ENCODE measurements at places on chromosomes 7 and 10. TPM values are rescaled to one million over a fixed set of nuclear protein-coding genes. Genes with fewer than 3 reads are reported as not detected.

DNA sequence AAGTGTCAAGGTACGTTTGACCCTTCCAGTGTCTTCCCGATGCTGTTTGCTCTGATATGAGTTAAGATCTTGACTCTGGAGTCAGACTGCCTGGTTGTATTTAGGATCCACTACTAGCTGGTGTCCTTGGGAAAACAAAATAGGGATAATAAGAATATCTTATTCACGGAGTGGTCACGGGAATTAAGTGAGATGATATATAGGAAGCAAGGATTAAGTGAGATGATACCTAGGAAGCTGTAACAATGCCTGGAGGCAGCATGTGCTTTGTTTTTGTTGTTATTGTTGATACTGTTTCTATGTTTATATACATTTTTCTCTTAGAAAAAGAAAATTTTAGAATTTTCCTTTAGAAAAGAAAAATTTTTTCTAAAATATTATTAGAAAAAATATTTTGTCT is 87.0 kb downstream of the LYZL1 start:
- no peak for DNase-seq

Gene CRPPA
- 9.9 TPM for total RNA-seq

DNA sequence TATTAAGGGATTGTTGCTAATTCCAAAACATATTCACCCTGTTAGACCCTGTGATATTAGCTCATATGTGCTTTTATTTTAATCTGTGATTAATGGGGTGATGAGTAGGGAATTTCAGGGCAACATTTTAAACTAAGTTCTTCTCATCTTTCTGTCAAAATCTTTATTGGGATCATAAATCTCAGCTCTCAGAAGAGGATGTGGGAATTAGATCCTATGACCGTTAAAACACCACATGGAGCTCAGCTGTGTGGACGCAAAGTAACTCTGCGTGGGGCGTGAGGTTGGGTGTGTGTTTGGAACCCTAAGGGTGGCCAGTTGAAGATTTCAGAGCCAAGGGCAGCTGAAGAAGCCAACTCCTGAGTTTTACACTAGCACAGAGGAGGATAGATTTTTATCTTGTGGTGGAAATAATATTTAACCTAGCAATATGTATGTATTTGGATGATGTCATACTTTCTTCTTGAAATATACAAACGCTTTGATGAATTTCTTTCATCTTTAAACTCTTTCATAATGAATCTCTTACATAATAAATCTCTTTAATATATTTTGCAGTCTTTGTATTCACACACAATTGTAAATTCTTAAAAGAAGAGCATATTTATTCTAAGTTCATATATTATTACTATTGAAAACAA is 64.4 kb downstream of the EPDR1 start:
- DNase-seq, result no peak

- DNase-seq, result no peak
These were observed 220.1 kb downstream of the TEX36 start for GRCh38 chr10:125462845-125463244.

DNA sequence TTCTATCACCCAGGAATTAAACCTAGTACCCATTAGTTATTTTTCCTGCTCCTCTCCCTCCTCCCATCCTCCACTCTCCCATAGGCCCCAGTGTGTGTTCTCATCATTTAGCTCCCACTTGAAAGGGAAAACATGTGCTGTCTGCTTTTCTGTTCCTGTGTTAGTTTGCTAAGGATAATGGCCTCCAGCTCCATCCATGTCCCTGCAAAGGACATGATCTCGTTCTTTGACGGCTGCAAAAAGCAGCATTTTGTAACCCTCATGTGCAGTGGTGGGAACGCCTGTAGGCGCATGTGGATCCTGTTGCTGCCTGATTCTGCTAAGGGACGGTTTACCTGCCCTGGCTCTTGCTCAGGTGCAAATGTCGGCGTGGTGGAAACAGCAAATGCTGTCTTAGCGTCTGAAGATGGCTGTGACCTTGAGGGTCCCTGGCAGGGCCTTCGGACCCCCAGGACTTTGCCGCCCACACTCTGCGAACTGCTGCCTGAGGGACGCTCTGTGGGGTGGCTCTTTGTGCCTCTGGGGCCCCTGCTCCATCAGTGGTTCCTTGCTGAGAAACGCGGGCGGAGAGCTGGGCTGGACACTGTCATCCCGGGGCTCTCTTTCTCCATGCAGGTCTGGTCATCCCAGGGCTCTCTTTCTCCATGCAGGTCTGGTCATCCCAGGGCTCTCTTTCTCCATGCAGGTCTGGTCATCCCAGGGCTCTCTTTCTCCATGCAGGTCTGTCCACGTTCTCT is 5.6 kb upstream of the MTG1 start:
- DNase-seq, result no peak

Gene MGMT
- 7.3 TPM for total RNA-seq

- DNase-seq, result no peak
These were observed 50.1 kb upstream of the DRGX start for GRCh38 chr10:49446031-49446430.

- no peak for DNase-seq
These were observed 10.8 kb downstream of the COL1A2 start for GRCh38 chr7:94405506-94405905.

GRCh38 chr10:118254654-118255053 is 87.5 kb downstream of the FAM204A start:
- no peak for DNase-seq

- DNase-seq, result no peak
These were observed 171.0 kb downstream of the PTPN20 start for GRCh38 chr10:47082055-47082784.

- DNase-seq, result no peak
These were observed 32.7 kb downstream of the LDB3 start for GRCh38 chr10:86700851-86701617.

- DNase-seq, result no peak
These were observed 245.0 kb upstream of the NPY start for GRCh38 chr7:24038993-24039392.

GRCh38 chr10:20485554-20485953 is 411.6 kb downstream of the NEBL start:
- no peak for DNase-seq

GRCh38 chr10:126568809-126569385 is 101.6 kb downstream of the C10orf90 start:
- no peak for DNase-seq

GRCh38 chr7:137080516-137081203 is 212.2 kb downstream of the CHRM2 start:
- no peak for DNase-seq

GRCh38 chr10:72418679-72419078 is 64.0 kb upstream of the DNAJB12 start:
- DNase-seq, result no peak

Gene PLEKHS1
- 13.8 TPM for total RNA-seq

DNA sequence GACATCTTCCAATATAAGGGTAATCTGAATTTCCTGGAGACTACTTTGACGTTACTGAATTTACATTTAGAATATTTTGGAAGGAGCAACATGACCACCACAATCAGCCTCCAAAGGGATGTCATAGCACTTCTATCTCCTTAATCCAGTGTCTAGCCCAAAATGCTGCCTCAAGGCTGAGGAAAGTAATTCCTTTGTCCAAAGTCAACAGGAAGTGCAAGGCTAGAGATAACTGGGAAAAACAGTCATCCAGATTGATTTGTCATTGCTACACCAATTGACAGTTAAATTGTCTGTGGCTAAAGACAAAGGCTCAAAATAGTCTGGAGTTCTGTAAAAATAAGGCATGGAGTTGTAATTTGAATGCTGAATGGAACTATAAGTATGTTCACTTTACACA is 3.9 kb upstream of the TFPI2 start:
- DNase-seq, result no peak

GRCh38 chr7:102424129-102424551 is 9.2 kb upstream of the ORAI2 start:
- no peak for DNase-seq

Gene PPP1R17
- not detected for total RNA-seq

Gene SPDYE5
- not detected for total RNA-seq

GRCh38 chr10:66639371-66639770 is 286.5 kb upstream of the LRRTM3 start:
- DNase-seq, result no peak

GRCh38 chr7:137867289-137867688 is 20.5 kb upstream of the DGKI start:
- DNase-seq, result no peak

DNA sequence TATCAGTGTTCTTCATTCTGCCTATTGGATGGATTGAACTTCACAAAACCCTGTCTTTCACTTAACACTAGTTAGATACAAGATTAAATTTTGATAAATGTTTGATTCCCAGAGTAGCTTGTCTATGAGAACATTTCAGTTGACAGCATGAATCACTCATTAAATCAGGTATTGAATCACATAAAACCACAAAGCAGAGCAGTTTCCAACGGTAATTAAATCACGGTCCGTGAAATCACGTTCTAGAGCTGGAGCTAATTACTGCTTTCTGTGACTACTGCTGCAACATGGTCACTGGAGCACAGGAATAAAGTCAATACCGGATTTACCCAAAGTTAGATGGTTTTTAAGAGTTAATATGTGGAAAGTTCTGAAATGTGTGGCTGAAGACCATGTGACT is 257.8 kb upstream of the PCDH15 start:
- DNase-seq, result no peak

- no peak for DNase-seq
These were observed 7.1 kb downstream of the AHR start for GRCh38 chr7:17305387-17306171.

Gene MYOZ1
- not detected for total RNA-seq

Gene MKX
- total RNA-seq, result 2.3 TPM

- DNase-seq, result no peak
These were observed 19.0 kb downstream of the STEAP1 start for GRCh38 chr7:90173127-90173844.

DNA sequence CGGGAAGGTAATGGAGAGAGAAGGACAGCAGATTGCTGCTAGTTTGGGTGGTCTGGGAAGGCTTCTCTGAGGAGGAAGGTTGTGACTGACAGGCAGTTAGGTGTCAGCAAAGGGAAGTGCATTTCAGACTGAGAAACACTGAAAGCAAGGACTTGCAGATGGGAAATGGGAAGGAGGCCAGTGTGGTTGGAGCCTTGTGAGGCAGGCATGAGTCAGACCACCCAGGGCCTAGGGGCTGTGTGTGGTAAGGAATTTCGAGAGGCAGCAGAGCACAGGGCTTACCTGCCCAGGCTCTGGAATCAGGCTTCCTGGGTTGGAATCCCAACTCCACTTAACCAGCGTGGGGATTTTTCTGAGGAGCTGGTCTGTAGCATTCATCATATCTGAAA is 53.5 kb downstream of the NRF1 start:
- peak; percentile 76 for DNase-seq

GRCh38 chr7:14424675-14425074 is 435.2 kb upstream of the ETV1 start:
- peak; percentile 9 for DNase-seq

Gene CRHR2
- total RNA-seq, result not detected

DNA sequence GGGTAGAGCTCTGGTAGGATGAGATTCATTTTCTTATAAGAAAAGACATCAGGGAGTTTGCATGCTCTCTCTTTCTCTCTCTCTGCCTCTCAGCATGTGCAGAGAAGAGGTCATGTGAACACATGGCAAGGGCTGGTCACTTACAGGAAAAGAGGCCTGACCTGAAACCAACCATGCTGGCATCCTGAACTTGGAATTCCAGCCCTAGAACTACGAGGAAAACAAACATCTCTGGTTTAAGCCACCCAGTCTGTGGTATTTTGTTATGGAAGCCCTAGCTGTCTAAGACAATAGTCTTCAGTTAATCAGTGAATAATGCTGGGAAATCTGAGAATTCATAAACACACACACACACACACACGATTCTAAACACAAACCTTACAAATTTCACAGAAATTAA is 1104.2 kb upstream of the LRRN3 start:
- no peak for DNase-seq

GRCh38 chr10:119871881-119872609 is 598 bp downstream of the MCMBP start:
- DNase-seq, result peak; percentile 57

Gene AHR
- 280 TPM for total RNA-seq

DNA sequence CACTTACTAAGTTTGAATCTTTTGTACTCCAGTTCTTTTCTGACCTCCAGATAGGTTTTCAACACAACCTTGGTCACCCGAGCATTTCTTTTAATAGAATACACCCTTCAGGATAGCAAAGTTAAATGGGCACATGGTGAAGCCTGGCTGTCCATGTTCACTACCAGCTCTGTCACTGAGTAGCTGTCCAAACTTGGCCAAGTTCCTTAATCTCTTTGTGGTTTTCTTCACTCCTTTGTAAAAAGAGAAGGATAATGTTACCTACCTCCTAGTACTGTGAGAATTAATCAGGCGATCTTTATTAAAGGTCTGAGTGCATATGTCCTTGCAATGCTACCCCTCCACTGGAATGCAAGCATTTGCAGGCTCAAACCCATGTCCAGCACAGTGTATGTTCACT is 128.1 kb upstream of the PTPRZ1 start:
- no peak for DNase-seq

- DNase-seq, result peak; percentile 29
These were observed 190.1 kb upstream of the SLC26A5 start for GRCh38 chr7:103636153-103636552.

DNA sequence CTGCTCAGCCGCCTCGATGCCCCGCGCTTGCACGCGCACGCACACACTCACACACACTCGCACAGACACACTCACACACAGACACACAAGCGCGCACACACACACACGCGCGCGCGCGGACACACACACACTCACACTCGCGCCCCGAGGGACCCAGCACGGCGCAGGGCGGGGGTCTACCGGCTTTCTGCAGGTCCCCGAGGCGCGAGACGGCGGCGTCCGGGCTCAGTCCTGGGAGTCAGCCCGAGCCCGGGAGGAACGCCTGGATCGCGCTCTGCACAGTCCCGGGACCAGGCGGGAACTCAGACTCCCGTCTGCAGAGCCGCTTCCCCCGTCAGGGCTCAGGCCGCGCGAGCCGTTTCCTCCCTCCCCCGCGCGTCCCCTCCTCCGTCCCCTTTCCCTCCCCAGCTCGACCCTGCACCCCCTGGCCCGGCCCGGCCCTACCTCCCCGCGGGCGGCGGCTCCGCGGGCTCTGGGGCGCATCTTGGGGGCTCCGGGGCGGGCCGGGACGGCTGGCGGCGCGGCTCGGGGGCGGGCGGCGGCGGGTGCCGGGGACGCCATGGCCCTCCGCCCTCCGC is 464 bp downstream of the DENND2A start:
- no peak for DNase-seq

Gene LRRC4
- total RNA-seq, result not detected

- peak; percentile 10 for DNase-seq
These were observed 272.4 kb upstream of the LRGUK start for GRCh38 chr7:133854739-133855138.

DNA sequence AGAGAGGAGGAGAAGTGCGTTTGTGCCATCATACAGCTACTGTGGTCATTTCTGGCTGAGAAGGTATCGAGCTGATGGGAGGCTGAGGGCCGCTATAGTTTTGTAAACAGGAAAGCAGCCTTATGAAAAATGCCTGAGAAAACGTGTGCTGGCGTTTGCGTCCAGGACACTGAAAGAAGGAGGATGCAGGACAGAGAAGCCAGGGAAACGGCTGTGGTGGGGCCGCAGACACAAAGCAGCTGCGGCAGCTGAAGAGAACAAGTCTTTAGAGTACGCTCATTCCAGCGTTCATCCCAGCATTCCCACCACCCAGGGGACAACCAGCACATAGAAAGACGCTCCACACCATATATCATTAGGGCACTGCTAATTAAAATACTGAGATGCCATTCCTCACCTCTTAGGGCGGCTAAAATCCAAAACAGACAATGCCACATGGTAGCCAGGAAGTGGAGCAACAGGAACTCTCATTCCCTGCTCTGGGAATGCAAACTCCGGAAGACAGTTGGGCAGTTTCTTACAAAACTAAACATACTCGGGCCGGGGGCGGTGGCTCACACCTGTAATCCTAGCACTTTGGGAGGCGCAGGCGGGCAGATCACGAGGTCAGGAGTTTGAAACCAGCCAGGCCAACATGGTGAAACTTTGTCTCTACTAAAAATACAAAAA is 18.4 kb downstream of the GNA12 start:
- DNase-seq, result no peak
